ENCODE measurements at places on chromosomes 16 and 17.

GRCh38 chr17:66956941-66957340, 7.6 kb upstream of the CACNG4 start:
- DNase-seq = no peak

GRCh38 chr16:1261131-1261892, 5.4 kb downstream of the TPSD1 start:
- DNase-seq = no peak

DNA sequence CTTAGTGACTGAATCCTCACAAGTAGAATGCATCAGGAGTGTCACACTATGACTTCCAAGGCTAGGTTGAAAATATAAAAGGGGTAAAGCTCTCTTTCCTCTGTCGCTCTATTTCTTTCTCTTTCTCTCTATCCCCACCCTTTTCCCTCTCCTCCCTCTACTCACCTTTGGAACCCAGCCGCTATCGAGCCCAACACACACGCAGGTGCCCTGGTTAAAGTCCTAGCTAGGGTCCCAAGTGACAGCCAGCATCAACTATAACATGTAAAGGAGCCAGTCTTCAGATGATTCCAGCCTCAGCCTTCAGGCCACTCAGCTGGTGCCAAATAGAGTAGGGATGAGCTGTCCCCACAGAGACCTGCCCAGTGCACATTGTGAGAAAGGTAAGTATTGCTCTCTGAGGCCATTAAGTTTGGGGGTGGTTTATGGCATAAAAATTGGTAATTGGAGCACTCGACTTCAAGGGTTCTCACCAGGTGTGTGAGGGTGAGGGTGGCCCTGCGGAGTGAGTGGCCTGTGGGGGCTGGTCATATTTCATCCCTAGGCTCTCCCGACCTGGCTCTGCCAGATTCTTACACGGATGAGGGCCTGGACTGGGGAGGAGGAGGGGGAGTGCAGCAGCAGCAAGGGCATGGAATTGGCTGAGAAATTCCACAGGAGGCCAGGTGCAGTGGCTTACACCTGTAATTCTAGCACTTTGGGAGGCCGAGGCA, 14.9 kb upstream of the C16orf54 start:
- DNase-seq = no peak

- DNase-seq = peak; percentile 36
Observed at GRCh38 chr17:74280093-74280513, 6.1 kb downstream of the DNAI2 start.

DNA sequence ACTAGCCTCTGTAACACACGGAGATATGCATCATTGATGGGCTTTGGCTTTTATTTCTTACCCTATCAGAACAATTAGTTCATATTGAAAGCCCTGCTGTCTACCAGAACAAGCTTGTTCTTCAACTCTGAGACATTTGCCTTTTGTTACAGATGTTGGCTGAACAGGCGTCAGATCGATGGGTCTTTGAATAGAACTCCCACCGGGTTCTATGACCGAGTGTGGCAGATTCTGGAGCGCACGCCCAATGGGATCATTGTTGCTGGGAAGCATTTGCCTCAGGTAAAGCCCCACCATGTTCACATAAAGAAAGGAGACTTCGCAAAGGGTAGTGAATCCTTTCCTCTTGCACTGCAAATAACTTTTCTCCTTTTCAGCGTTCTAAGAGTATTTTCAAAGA, 232.1 kb downstream of the PHKB start:
- no peak for DNase-seq

DNA sequence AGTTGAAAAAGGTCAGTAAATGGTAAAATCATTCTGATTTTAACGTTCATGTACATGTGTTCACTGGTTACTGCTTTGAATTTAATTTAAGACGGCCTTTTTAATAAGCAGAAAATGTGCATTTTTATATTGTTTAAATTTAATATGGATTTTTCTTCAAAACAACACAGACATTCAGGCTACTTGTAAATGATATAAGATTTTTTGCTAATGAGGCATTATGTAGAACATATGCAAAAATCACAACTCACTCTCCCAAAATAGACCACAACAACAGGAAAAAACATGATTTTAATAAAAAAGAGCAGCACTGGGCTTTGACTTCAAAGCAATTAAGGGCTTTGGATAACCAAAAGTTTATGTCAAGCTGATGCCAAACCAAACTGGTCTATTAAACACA, 22.3 kb downstream of the RPGRIP1L start:
- no peak for DNase-seq

GRCh38 chr17:41799366-41799765, 12.4 kb downstream of the P3H4 start:
- DNase-seq = no peak

- DNase-seq = no peak
Observed at GRCh38 chr16:20380782-20381181, 23.8 kb downstream of the PDILT start.

GRCh38 chr17:66783656-66784381, 51.1 kb upstream of the CACNG5 start:
- DNase-seq = no peak

- DNase-seq = no peak
Observed at GRCh38 chr17:20032636-20033035, 23.5 kb downstream of the SPECC1 start.

DNA sequence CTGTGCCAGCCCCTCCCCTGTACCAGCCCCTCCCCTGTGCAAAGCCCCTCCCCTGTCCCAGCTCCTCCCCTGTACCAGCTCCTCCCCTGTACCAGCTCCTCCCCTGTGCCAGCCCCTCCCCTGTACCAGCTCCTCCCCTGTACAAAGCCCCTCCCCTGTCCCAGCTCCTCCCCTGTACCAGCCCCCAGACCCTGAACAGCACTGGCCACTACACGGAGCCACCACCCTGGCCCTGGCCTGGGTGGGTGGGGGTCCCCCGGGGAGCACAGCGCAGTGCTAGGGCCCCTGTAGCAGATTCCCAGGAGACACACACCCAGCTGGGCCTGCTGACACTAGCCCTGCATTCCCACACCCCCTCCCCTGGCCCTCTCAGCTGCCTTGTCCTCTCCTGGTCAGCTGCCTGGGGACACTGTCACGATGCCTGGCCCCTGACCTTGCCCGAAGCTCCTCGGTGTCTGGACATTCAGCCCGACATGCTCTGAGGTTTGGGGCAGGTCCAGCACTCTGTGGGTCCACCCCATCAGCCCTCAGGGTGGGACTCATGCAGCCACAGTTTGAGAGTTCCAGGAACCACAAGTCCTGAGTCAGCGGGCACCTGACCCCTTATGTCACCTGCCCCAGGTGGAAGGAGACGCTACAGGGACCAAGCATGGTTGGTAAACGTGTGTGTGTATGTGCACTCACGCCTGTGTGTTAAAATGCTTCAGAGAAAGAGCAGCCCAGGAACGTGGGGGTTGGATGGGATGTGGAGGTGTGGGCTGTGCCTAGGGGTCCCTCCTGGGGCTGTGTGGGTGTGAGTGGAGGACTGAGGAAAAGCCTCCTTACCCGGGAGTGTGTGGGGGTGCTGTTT, 114.2 kb downstream of the METRNL start:
- no peak for DNase-seq

DNA sequence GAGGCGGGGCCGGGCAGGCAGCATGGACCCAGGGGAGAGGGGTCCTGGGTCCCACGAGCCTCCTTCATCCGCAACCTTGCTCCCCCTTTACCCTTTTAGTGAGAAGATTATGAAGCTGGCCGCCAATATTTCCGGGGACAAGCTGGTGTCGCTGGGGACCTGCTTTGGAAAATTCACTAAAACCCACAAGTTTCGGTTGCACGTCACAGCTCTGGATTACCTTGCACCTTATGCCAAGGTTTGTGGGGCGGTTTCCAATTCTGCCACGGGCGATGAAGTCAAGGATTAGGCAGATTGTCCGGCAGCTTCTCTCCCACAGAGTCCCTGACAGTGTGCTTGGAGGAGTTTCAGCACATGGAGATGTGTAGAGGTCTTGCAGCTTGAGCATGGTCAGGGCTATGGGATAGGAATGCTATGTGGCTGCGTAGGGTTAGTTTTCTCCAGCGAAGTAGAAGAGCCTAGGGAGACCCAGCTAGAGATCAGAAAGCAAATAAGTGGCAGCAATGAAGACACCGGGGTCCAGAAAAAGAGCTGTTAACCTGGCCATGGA, 598 bp downstream of the NIP7 start:
- no peak for DNase-seq

DNA sequence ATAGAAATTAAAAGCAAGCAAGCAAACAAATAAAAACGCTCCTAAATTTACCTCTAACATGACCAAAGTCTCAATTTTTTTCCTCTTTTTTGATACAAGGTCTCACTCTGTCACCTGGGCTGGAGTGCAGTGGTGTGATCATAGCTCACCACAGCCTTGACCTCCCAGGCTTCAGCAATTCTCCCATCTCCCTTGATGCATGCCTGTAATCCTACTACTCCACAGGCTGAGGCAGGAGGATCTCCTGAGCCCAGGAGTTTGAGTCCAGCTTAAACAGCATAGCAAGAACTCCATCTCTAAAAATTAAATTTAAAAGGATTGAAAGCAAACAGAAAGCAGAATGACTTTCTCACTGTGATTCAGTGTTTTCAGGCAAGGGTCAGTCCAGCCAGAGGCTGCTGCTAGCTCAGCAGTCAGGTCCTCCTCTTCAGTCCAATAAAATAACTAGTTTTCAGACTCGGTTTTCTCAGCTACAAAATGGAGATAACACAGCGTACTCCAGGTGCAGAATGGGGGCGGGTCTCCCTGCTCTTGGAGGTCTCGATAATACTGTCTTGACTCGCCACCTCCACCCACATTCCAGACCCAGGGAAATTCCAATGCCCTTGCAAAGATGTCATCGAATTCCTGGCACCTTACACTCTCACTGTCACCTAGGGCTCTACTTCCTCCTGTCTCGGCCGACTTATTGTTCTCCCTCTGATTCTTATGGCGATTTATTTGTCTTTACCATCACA, 20.7 kb upstream of the MRTFB start:
- no peak for DNase-seq

GRCh38 chr17:79840269-79840988, 1.2 kb upstream of the CBX4 start:
- no peak for DNase-seq

DNA sequence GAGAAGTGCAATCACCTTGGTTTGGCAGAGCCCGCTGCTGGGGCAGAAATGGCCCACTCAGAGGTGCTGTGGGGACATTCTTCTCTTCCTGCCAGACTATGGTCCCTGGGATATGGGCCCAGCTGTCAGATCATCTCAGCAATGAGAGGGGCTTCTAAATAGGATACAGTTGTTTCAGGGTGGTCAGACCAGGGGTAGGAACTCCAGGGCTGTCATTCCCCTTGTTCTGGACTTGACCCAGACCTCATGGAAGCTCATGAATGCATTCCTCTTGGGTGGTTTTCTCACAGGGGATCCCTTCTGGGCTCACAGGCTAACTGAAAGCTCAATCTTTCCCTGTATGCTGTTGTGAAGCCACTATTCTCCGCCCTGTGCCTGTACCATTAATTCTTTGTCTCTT, 347.2 kb downstream of the SLC39A11 start:
- DNase-seq = no peak

Data from activated T-helper 9 cell treated with anti-CD3 and anti-CD28 coated beads, Interleukin-2, amount 50 U/mL, for 16 hours (primary cell).